T-cell (primary cell): ENCODE measurements at places on chromosomes 7 and 10. TPM values are rescaled to one million over a fixed set of nuclear protein-coding genes. Genes with fewer than 3 reads are reported as not detected.
A peak's percentile ranks its signal among the peaks of the same experiment; 100 is the strongest.

DNA sequence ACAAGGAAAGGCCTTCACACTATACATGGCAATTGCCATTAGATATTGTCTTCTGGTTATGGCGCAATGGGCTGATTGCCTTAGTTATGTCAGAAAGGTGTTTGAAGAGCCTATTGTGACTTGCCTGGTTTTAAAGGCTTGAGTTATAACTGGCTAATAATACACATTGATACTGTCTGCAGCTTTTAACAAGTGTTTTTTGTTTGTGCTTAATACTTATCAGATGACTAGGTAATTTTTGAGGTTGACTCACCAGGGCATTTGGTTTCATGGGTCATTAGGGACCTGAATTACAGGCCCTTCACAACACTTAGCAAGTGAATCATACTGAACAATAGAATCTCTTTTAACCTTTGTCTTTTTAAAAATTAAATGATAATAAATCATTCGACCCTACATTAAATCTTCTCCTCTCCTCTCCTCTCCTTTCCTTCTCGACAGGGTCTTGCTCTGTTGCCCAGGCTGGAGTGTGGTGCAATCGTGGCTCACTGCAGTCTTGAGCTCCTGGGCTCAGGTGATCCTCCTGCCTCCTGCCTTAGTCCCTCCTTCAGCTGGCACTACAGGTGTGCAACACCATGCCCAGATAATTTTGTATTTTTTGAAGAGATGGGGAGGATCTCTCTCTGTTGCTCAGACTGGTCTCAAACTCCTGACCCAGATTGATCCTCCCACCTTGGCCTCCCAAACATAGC is 196.3 kb downstream of the JCAD start:
- DNase-seq: no peak
- no peaks in the 10 kb centered on the region for H3K27me3 ChIP-seq
- no peaks in the 10 kb centered on the region for H3K36me3 ChIP-seq
- no peak overlapping the region for H3K27ac ChIP-seq

The CFTR gene
- total RNA-seq: 0.44 TPM

The IQCE gene
- 4.5 TPM for total RNA-seq

The SUMF2 gene
- total RNA-seq: 181 TPM

The NEUROD6 gene
- not detected for total RNA-seq

DNA sequence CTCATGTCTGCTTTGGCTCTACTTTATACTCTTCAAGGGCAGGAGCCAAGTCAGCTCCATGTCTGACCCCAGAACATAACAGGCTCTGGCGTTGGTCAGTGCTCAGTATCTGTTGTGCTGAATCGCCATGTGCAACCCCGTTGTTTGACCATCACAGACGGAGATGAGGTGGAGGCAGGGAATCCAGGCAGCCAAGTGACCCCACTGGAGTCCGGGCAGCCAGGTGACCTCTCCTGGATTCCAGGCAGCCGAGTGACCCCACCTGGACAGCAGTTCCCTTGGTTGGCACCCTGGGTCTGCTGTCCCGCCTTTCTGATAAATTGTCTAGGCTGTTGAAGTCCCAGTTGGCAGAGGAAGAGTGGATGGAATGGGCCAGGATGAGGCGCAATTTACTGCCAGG is 232.2 kb downstream of the TCERG1L start:
- no peak for DNase-seq
- H3K4me3 ChIP-seq: no peak overlapping the region
- no peaks in the 10 kb centered on the region for H3K36me3 ChIP-seq
- H3K4me1 ChIP-seq: no peaks in the 10 kb centered on the region

The IGFBP1 gene
- not detected for total RNA-seq

The ODAD2 gene
- 0.20 TPM for total RNA-seq

The HPS6 gene
- total RNA-seq: 31.6 TPM

The PALD1 gene
- total RNA-seq: 0.38 TPM

DNA sequence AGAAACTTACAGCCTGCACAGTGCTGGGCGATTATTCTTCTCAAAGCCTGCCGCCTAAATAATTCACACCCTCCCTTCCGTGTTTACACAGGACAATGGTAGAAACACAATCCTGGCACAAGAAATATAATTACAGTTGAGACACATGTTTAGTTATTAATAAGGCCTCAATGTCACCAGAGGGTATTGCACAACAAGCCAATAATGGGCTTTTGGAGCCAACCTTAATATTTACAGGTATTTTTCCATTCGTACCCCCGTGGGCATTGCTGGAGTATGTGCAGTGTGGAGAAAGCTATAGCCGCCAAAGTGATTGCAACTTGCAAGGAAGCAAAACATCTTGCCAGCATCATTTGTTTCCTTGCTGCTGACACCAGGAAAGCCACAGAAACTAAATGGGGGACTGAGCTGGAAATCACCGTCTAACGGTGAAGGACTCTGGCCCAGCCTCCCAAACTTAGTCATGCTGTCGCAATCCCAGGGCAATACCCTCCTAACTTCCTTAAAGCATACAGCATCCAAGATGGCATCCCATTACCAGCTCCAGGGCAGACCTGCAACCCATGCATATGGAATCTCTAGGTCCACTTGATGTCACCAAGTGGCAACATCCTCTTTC is 8.6 kb downstream of the CALN1 start:
- no peak overlapping the region for H3K27ac ChIP-seq
- no peaks in the 10 kb centered on the region for H3K36me3 ChIP-seq
- no peaks in the 10 kb centered on the region for H3K4me1 ChIP-seq
- no peak overlapping the region for H3K4me3 ChIP-seq
- no peaks in the 10 kb centered on the region for H3K27me3 ChIP-seq
- no peak for DNase-seq

The ZNF316 gene
- 52.3 TPM for total RNA-seq

The HOGA1 gene
- not detected for total RNA-seq

GRCh38 chr10:44830022-44830421 is 81.1 kb upstream of the TMEM72 start:
- no peak overlapping the region for H3K4me3 ChIP-seq
- H3K27me3 ChIP-seq: no peaks in the 10 kb centered on the region
- H3K4me1 ChIP-seq: no peaks in the 10 kb centered on the region
- no peak overlapping the region for H3K27ac ChIP-seq
- no peaks in the 10 kb centered on the region for H3K36me3 ChIP-seq

The OR2A7 gene
- 3.6 TPM for total RNA-seq

The RBM17 gene
- total RNA-seq: 119 TPM

The CADPS2 gene
- not detected for total RNA-seq

GRCh38 chr10:69844698-69845097 is 43.0 kb downstream of the COL13A1 start:
- no peaks in the 10 kb centered on the region for H3K4me1 ChIP-seq
- no peak for DNase-seq
- H3K27ac ChIP-seq: no peak overlapping the region
- H3K27me3 ChIP-seq: no peaks in the 10 kb centered on the region
- H3K4me3 ChIP-seq: no peak overlapping the region
- no peaks in the 10 kb centered on the region for H3K36me3 ChIP-seq

- peaks cover 7% of the 10 kb centered on the region for H3K36me3 ChIP-seq
- DNase-seq: no peak
- no peak overlapping the region for H3K4me3 ChIP-seq
- no peaks in the 10 kb centered on the region for H3K27me3 ChIP-seq
- H3K4me1 ChIP-seq: peaks cover 27% of the 10 kb centered on the region
Measured at GRCh38 chr7:100017300-100017699, 1.9 kb downstream of the ZKSCAN1 start.

- DNase-seq: no peak
- no peaks in the 10 kb centered on the region for H3K27me3 ChIP-seq
- H3K36me3 ChIP-seq: no peaks in the 10 kb centered on the region
- no peaks in the 10 kb centered on the region for H3K4me1 ChIP-seq
- H3K27ac ChIP-seq: no peak overlapping the region
Measured at GRCh38 chr10:131750171-131750895, 150.5 kb upstream of the PPP2R2D start.

The NRP1 gene
- total RNA-seq: not detected

- H3K36me3 ChIP-seq: no peaks in the 10 kb centered on the region
- no peak for DNase-seq
- H3K27ac ChIP-seq: no peak overlapping the region
- H3K4me3 ChIP-seq: no peak overlapping the region
Measured at GRCh38 chr7:117728890-117729624, 144.2 kb downstream of the CTTNBP2 start.

- peak; percentile 22 for DNase-seq
- peaks cover 16% of the 10 kb centered on the region for H3K4me1 ChIP-seq
- peak overlapping the region; percentile 44 for H3K27ac ChIP-seq
Measured at GRCh38 chr7:157389951-157390730, 53.3 kb downstream of the DNAJB6 start.

DNA sequence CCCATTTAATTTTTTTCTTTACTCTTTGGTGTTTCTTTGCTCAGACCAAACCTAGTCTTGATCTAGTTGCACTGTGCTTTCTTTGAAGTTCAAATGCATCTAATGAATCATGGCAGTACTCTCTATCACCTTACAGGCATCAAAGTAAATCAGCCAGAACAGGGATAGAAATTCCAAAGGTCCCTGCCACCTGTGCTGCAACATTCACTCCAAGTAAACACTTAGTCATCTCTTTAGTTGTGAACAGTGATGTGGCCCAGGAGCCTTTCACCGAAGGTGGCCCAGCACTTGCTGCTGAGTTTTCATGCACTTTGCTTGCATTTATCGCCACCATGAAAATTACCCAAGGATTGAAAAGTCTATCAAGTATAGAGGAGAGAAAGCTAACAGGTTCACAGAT is 314.1 kb upstream of the ETV1 start:
- no peaks in the 10 kb centered on the region for H3K4me1 ChIP-seq
- H3K27ac ChIP-seq: no peak overlapping the region
- no peak overlapping the region for H3K4me3 ChIP-seq
- DNase-seq: no peak
- H3K27me3 ChIP-seq: no peaks in the 10 kb centered on the region
- H3K36me3 ChIP-seq: no peaks in the 10 kb centered on the region

The GALNT17 gene
- not detected for total RNA-seq

GRCh38 chr10:8417631-8418030 is 363.1 kb downstream of the GATA3 start:
- DNase-seq: no peak
- H3K4me1 ChIP-seq: peaks cover 17% of the 10 kb centered on the region
- H3K36me3 ChIP-seq: no peaks in the 10 kb centered on the region
- H3K27ac ChIP-seq: no peak overlapping the region
- no peak overlapping the region for H3K4me3 ChIP-seq

DNA sequence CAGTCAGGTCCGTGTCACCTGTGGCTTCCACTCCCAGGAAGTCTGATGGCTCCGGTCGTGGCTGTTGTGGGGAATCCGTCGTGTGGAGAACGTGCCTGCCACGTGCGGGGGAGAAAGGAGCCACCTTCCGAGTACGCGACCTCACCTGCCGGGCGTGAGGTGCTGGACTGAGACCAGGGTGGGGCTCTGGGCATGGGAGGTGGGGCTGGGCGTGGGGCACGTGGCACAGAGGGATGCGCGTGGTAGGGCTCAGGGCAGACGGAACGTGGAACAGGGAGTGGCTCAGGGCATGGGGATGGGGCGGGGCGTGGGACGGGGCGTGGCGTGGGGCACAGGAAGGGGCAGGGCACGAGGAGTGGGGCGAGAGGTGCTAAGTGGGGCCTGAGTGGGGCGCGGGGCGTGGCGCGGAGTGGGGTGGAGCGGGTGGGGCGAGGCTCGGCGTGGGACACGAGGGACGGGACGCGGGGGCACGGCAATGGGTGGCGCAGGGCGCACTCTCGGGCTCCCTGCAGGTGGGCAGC is 64.8 kb downstream of the C10orf143 start:
- no peaks in the 10 kb centered on the region for H3K36me3 ChIP-seq
- no peak for DNase-seq
- peaks cover 30% of the 10 kb centered on the region for H3K27me3 ChIP-seq

GRCh38 chr7:51315393-51316261 is 982 bp downstream of the COBL start:
- H3K4me3 ChIP-seq: no peak overlapping the region
- H3K27ac ChIP-seq: no peak overlapping the region
- DNase-seq: no peak
- H3K36me3 ChIP-seq: no peaks in the 10 kb centered on the region
- H3K4me1 ChIP-seq: no peaks in the 10 kb centered on the region
